Fibroblast of skin of abdomen (primary cell): ENCODE measurements at places on chromosomes 1 and 21.
A peak's percentile ranks its signal among the peaks of the same experiment; 100 is the strongest.

DNA sequence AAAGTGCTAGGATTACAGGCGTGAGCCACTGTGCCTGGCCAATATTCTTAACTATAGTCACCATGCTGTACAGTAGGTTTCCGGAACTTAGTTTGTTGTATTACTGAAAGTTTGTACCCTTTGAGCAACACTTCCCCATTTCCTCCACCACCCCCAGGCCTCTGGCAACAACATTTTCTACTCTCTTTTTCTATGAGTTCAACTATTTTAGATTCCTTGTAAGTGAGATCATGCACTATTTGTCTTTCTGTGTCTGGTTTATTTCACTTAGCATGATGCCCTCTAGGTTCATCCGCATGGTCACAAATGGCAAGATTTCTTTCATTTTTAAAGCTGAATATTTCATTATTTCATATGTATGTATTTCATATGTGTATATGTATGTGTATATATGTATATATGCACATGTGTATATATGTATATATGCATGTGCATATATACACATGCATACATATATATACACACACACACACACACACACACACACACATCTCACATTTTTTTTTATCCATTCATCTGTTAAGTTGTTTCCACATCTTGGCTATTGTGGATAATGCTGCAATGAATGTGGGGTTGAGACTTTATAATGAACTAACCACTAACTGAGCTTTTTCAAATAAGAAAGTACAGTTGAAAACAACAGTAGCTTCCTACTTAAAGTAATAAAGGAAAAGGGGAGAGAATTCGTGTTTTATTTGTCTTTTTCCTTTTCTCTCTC lies 256.8 kb upstream of the C1orf105 start:
- DNase-seq, result peak; percentile 65

GRCh38 chr1:22252251-22252650 lies 109.4 kb upstream of the WNT4 start:
- DNase-seq, result no peak

GRCh38 chr1:193241132-193241827 lies 54.9 kb upstream of the B3GALT2 start:
- no peak for DNase-seq

DNA sequence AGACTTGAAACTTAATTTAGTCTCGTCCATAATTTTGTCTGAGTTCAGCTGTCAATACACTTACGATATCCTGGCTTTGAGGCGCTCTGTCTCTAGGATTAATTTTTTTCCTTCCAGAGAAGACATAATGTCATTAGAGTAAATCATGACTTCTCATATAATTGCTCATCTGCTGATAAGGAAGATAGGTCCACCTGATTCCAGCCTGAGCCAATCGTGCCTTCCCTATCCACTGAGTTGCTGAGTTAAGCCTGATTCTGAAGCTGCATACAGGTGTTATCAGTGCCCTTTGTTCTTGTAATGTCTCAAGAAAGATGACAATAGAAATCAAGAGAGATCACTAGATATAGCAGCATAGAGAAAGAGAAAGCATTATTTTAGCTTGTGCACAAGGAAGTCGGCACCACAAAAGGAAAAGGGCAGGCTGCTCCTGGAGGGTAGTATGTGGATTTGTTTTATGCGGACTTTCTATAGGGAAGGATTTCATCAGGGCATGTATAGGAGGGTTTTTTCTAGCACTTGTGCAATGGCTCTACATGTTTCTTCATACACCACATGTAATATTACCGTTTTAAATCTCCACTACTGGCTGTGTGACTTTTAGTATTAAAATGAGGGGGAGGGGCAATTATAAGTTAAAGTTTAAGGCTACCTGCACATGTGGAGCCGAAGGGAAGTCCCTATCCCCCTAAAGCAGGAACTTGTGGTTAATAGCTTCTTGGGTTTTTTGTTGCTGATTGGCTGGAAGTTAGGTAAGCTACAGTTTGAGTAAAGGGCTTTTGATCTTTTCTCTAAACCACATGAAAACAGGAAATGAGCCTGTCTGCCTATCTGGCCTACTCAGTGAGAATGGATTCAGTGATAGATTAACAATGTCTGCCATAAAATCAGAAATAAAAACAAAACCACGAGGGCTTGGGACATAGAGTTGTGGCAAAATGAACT lies 133.4 kb downstream of the PLPPR5 start:
- no peak for DNase-seq

- DNase-seq, result no peak
Observed at GRCh38 chr1:6591222-6591621, 11.4 kb downstream of the ZBTB48 start.

DNA sequence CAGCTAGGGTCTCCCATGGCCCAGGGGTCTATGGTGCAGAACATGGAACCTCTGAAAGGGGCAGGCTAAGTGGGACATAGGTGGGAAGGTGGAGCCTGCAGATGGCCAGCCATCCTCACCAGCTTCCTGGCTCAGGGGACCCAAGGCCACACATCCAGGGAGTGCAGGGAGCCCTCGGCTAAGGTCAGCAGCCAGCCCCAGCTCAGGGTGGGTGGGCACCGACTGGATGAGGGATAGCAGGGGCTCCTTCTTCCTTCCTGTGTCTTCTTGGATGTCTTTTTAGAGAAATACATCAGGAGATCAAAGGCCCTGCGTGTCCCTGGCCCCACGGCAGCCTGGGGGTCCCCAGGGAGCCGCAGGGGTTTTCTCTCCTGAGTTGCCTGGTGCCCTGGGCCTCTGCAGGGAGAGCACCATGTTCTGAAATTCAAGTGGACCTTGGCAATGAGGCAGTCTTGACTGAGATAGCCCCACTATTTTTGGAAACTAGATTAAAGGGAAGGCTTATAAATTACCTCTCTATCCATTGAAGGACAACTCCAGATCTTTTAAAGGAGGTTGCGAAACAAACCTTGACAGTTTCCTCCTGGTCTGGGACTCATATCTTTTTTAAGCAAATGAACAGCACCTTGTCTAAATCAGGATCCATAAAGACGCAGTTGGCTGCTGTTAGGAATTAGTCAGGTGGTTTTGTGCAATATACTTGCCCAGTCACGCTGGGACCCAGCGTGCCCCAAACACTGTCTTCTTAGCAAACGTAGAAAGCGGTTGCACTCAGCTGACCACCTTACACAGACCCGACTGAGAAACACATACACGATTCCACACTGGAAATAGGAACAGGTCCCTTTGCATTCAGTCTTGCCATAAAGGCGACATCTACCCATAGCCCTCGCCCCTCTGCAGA lies 242.3 kb downstream of the TOMM20 start:
- no peak for DNase-seq

GRCh38 chr21:15557925-15558324 lies 171.9 kb upstream of the USP25 start:
- no peak for DNase-seq

- DNase-seq, result no peak
Observed at GRCh38 chr1:6902153-6902552, 116.9 kb downstream of the CAMTA1 start.

GRCh38 chr1:213541641-213542040 lies 446.1 kb upstream of the PROX1 start:
- DNase-seq, result no peak

DNA sequence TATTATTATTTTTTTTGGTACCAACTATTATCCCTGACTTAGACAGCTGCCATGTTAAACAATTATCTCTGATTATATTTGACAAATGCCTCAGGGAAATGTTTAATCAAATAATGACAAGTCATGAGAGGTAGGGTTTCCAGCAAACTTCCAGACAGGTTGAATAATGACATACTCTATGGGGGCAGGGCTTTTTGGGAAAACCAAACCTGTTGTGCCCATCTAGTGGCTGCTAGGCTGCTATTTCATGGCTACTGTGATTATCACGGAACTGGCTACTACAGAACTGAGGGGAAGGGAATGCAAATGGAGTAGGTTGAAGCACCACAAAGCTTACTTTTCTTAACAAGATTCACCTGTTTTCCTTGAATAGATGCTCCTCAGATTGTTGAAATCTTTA lies 77.6 kb downstream of the DUSP10 start:
- no peak for DNase-seq

- DNase-seq, result peak; percentile 56
Observed at GRCh38 chr1:32538887-32539583, at the start of gene ZBTB8A. Gene ZBTB8A (plus strand): TSS chr1:32539427. CDS start chr1:32592932, 53,505 bp downstream.

DNA sequence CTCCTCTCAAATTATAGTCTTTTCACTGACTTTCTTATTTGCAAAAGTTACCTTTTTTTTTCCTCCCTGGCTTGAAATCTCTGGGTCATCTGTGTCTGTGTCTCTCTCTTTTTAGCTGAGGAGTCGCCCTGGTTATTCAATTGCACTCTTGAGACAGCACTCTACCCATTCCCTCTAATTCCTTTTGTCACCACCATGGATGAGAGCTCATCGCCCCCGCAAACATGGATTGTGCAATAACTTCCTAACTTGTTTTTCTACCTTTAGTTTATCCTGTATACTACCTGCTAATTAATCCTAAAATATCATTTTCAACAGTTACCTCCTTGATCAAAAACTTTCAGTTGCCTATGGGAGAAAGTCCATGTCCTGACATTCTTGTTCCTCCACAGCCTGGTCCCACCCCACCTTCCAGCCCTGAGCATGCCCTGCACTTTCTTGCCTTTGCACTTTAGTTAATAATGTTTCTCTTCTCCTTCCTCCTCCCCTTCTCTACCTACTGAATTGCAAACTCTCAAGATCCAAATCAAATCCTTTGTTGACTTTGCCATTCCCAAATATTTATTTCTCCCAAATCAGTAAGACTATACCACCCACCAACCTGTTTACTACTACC lies 110.4 kb upstream of the MAGI3 start:
- no peak for DNase-seq

GRCh38 chr1:177748080-177748801 lies 221.6 kb downstream of the SEC16B start:
- no peak for DNase-seq

DNA sequence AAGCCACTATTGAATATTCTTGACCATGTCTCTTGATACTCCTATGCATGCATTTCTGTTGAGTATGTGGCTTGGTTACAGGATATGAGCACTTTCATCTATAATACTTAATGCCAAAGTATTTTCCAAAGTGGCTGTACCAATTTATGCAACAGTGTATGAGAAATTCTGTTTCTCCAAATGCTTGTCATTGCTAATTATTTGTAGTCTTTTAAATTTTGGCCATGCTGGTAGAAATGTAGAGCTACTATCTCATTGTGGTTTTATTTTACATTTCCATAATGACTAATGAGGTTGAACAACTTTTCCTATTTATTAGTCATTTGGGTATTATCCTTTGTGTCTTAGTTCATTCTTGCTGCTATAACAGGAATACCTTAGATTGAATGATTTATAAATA lies 71.4 kb upstream of the TSPAN2 start:
- peak; percentile 45 for DNase-seq

GRCh38 chr1:165697491-165697880 lies 876 bp downstream of the ALDH9A1 start:
- DNase-seq, result no peak

- peak; percentile 17 for DNase-seq
Observed at GRCh38 chr1:1157914-1158710, 15.6 kb upstream of the TTLL10 start.

GRCh38 chr1:86487811-86488141 lies 19.0 kb downstream of the CLCA1 start:
- DNase-seq, result no peak

- peak; percentile 3 for DNase-seq
Observed at GRCh38 chr1:208643005-208643597, 398.9 kb upstream of the PLXNA2 start.

GRCh38 chr1:46830665-46831322 lies 31.9 kb downstream of the CYP4B1 start:
- no peak for DNase-seq

DNA sequence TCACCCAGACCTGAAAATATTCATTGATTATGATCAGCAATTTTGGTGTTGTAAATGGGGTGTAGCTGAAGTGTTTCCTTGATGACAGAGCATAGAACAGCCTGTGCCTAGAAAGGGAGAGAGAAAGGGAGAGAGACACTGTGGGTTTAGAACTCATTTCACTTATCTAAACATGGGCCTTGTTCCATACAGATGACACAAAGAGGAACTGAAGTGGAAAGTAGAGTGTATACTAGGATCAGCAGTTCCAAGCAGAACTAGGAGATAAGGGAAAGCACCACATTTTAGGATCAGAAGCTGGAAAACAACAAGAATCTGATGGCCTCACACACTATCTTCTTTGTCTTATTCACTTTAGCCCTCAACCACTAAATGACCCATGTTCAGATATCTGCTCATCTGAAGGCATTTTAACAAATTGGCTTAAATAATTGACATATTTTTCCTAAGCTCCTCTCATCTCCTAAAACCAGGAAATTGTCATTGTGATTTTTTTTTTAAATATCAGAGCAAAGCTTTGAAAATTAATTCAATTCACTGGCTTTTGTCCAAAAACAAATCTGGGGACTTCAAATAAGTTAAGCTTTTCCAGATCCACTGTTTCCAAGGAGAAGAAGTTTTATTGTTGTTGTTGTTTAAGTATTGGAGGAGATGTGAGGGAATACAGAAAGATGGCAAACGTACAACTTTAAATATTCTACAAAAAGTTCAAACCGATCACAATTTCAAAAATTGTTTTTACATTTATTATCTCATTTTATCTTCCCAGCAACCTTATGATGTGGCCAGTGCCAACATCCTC lies 103.8 kb downstream of the LYPLAL1 start:
- DNase-seq, result no peak

DNA sequence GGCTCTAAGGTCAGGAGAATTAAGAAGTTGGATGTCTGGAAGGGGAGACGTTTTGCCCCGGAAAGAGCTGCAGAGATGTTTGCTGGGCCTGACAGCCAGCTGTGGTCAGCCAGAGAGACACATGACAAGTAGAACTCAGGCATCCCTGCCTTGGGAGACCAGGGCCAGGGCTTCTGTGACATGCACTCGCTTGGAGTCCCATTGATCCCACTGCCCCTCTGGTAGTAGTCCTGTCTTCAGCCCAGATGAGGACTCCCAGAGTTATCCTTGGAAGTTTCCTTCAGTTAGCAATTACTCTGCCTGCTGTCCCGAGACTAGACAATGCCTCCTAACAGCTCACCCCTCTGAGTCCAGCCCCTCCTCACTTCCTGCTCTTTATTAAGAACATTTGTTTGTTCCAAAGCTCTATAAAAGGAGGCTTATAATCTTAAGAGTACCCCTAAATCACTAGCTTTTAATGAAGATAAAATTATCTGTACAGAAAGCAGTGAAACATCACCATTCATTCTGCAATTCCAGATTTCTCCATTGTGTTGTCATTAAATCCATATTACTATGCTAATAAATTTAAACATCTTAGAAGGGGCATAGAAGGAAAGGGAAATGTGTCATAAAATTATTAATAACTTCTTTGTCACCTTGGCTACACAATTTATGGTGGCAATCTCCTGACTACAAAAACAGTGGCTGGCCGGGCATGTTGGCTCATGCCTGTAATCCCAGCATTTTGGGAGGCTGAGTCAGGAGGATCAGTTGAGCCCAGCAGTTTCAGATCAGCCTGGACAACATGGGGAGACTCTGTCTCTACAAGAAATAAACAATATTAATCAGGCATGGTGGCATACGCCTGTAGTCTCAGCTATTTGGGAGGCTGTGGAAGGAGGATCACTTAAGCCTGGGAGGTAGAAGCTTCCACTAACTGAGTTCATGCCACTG lies 94.2 kb downstream of the KCNK1 start:
- DNase-seq, result peak; percentile 17

GRCh38 chr1:172005856-172006255 lies 164.6 kb downstream of the DNM3 start:
- DNase-seq, result peak; percentile 60
